ENCODE measurements at places on chromosomes 16 and 17.

GRCh38 chr17:72913142-72913682 lies 179.3 kb downstream of the SLC39A11 start:
- no peak for DNase-seq

DNA sequence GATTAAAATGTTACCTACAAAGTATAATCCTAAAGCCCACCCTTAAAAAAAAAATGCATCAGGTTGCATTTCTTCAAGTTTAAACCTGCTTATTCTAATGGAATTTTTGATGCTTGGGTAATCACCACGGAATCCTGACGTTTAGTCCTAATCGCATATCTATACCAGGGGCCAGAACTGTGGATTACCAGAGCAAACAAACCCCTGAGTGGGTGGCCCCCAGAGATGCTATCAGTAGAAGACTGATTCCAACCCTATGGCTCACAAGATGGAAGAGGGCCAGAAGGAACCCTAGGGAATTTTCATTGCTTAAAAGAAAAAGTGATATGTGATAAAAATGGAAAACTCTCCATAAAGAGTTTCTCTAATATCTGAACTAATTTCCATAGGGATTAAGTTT lies 152.2 kb upstream of the NOG start:
- no peak for DNase-seq

DNA sequence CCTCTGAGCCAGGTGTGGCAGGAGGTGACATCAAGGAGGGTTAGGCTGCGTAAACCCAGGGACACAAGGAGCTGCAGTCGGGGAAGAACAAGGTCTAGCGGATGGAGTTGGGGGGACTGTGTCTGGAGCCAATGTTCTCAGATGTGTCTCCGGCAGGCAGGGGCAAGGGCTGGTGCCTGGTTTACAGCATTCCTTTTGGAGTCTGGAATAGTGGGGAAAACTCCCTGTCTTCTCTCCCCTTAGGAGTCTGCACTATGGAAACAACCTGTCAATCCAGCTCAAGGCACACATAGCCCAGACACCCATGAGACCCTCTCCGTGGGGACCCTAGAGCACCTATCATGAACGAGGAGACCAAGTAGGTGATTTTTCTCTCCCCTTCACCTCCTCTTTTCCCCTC lies 27.5 kb downstream of the NLRC5 start:
- no peak for DNase-seq

DNA sequence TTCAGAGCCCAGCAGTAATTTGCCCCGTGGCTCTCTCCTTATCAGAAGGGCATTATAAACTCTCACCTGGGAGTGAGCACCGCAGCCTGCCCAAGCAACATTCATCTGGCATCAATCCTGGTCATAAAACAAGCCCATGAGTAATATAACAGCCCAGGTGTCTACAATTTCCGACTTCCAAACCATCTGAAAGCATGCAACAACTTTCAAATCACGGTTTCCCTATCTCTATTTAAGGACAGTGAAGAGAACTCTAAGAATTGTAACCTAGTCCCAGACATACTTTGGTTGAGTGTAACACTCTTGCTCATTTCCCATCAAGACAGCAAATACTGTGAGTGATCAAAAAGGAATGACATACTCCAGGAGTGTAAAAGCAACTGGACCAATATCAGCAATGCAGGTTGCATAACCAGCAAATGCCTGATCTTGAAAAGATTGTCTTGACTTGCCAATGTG lies 487.4 kb upstream of the SOX9 start:
- DNase-seq, result no peak

GRCh38 chr17:54864636-54865356 lies 35.9 kb upstream of the TOM1L1 start:
- no peak for DNase-seq

- peak; percentile 39 for DNase-seq
Observed at GRCh38 chr16:27231692-27232060, 28.4 kb downstream of the KDM8 start.

Measured in right cardiac atrium (tissue), 5 donors.